ENCODE measurements at places on chromosomes 6 and 20.

DNA sequence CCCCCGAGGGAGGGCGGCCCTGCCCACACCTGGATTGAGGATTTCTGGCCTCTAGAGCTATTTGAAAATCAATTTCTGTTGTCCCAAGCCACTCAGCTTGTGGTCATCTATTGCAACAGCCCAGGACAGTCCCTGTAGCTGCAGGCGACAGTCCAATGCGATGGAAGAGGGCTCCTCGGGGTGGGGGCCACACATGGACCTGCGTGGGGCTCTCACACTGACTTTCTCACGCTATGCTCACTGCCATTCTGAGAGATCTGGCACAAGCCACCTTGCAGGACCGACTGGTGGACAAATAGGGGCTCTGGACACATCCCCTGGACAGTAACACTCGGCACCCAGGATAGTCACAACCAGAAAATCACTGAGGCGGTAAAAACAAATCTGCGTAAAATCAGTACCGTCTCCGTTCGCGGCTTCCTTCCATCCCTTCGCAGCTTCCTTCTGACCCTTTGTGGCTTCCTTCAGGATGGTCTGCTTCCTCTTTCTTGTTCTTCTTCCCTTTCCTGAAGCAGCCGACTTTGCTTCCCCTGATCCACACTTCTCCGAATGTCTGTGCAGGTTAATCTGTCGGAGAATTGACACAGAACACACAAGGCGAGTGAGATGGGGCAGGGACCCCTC lies 21.8 kb downstream of the CTCFL start:
- no peak for DNase-seq

GRCh38 chr6:144012534-144012933 lies 4.5 kb upstream of the PLAGL1 start:
- no peak for DNase-seq

GRCh38 chr20:32589256-32589655 lies 4.1 kb upstream of the NOL4L start:
- DNase-seq, result no peak

DNA sequence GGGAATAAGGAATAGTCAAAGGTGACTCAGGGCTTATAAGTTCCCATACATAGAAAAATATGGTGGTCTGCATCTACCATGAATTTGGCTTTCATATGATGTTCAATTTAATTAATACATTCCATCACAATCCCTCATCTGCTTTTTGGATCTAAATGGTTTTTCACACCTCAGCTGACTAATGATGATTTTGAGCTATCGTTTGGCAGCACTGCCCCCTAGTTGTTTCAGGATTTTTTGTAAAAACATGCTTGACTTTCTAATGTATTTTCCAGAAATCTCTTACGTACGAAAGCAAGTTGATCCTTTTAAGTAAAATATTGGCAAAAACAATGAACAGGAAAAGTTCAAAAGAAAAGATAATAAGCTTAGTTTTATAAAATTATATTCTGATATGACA lies 408.6 kb upstream of the ADGRB3 start:
- no peak for DNase-seq

GRCh38 chr6:113049190-113049589 lies 702.1 kb downstream of the RFPL4B start:
- no peak for DNase-seq

DNA sequence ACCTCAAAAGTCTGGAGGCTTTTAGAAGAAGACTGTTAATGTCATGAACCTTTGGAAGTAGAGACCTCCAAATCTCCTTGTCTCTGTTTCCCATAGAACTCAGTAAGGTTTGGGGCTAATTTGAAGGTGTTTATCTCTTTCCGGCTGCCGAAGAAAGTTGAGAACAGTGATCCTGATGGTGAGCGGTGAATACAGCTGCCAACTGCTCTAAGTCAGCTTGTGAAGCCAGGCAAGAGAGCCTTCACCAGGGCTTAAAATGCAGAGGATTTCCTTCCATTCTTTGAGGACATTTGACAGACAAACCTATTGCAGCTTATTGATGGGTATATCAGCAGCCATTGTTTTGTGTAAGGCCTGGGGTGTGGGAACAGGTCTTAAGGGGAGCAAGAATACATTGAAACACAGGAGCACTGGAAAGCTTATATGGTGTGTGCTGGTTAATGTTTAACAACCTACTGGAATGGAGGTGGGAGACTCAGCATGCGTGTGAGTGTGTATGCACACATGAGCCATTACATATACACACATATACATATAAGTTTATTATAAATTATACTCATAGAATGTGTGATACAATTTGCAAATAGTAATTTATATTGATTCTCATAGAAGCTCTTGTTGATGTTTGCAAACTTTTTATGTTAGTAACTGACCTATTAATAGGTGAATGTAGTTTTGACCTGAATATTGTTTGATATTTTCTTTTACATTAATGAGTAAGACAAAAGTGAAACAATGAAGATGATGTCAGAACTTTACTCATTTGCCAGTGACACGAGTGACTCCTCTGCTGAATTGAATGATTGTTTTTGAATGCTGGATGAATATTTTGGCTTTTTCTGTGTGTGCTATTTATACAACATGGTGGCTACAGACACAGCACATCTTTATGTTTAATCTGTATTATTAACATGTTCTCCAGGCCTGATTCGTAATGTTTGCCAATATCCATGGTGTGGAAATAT lies 18.1 kb downstream of the PLEKHG1 start:
- DNase-seq, result no peak

DNA sequence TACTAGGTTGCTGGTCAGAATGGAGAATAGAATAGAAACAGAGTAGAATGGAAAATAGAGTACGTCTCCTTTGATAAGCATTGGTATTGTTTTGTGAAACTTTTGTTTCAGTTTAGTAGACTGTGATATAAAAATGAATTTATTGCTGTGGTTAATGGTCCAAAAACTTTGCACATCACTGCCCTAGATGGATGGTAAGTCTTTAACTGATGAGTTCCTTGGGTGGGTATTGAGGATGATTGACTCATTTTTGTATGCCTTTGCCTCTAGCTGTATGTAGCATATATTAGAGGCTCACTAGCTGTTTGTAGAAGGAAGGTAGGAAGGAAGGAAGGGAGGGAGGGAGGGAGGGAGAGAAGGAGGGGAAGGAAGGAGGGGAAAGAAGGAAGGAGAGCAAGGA lies 48.3 kb downstream of the ZDHHC14 start:
- no peak for DNase-seq

GRCh38 chr6:138563650-138564049 lies 64.4 kb upstream of the NHSL1 start:
- DNase-seq, result no peak

DNA sequence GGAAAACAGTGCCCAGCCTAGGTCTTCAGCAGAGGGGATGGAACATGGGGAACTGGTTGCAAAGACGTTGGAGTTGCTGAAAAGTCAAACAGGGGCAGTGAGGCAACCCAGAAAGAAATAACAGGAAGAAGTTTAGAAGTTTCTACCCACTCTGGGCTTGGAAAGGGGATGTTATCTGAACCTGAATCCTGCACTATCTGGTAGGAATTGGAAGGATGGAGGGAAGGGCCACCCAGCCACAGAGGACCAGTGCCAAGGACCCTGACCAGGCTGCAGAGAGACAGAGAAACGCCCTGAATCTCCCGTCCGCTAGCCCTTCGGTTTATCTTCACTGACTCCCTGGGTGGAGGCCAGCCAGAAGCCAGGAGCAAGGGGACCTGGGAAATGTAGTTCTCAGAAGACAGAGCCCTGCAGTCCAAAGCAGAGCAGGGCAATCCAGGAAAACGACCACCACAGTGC lies 217.3 kb upstream of the RREB1 start:
- no peak for DNase-seq

DNA sequence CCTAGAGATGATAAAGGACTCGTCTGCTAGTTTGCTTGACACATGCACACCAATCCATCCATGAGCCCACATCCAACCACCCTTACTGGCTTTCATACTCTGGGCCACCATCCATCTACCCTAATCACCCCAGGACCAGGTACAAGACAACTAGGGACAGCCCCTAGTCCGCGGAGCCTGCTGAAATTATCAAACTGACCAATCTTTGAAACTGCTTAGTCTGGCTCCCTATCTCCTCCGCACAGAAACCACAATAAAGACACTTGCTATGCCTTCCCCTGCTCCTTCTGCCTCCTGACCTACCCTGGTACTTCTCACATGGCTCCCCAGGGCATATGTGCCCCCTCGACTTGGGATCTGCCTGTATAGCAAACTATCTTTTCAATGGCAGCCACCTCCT lies 33.1 kb downstream of the PXDC1 start:
- no peak for DNase-seq

GRCh38 chr6:82484001-82484400 lies 120.4 kb downstream of the TPBG start:
- DNase-seq, result no peak
